ENCODE measurements at places on chromosomes 7 and 10.

DNA sequence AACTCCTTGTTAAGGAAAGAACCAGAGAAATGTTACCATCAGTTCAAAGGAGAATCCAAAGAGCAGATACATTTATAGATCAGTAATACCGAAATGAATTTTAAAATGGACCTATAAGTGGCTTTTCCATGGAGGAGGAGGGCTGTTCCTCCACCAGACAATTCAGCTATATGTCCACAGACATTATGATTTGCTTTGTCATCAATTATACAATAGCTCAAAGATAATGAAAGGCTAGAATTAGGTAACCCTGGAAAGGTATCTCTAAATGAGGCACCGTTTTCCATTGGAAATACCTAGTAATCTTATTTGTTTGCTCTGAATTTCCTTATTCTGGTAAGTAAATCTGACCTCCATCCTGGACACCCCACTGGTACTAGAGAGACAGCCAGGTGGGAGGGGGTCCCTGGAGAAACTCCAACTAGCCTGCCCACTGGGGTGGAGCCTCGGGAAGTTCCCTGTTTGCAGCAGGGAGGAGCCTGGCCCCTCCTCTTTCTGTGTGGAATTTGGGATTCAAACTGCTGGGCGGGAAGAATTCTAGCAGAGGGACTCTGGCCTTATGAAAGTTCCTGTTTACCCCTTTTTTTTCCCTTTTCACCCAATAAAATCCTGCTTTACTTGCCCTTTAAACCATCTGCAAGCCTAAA is 218.0 kb downstream of the PHF14 start:
- DNase-seq, result no peak

- DNase-seq, result no peak
Observed at GRCh38 chr10:43162604-43163003, 24.4 kb downstream of the CSGALNACT2 start.

- no peak for DNase-seq
Observed at GRCh38 chr7:85520175-85520574, 333.3 kb upstream of the SEMA3D start.

GRCh38 chr10:120559800-120560199 is 102.8 kb downstream of the PLPP4 start:
- no peak for DNase-seq

GRCh38 chr7:1638215-1638661 is 31.8 kb upstream of the ELFN1 start:
- no peak for DNase-seq

DNA sequence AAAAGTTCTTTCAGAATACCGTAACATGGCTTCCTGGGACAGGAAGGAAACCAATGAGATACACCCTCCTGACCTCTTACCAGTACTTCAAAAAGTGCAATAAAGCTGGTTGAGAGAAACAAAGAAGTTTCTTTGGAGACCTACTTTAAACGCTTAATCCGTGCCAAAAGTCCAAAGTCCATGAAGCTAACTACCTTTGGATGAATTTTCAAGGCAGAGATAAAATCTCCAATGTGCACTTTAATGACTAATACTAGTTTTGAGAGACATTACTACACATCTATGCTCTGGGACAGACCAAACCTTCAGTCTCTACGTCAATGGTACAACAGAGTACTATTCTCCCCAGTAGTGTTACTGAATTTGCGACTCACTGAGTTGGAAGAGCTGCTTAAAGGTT is 46.1 kb downstream of the UBE2H start:
- DNase-seq, result no peak

- DNase-seq, result no peak
Observed at GRCh38 chr7:7979558-7979957, 11.0 kb downstream of the GLCCI1 start.

DNA sequence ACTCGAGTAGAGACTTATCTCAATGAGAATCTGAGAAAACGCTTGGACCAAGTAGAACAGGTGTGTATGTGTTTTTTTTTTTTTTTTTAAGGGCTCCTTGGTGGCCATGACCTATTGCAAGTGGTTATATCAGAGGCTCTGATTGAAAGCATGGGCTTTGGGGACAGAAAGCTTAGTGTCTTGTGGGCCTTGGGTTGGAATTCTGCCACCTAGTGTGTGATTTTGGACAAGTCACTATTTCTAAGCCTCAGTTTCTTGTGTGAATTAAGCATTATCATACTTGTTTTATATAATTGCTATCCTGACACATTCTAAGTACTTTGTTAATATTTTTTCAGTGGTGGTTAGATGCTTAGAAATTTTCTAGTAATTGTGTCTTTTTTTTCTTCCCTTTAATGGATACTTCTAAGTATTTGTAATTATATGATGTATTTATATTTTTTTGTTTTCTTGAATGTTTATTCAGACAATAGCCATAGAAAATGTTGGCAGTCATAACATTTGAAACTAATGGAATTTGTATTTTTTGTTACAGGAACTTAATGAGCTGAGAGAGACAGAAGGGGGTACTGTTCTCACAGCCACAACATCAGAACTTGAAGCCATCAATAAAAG is 33.1 kb downstream of the SMC3 start:
- no peak for DNase-seq

GRCh38 chr10:29600821-29601220 is 34.0 kb downstream of the SVIL start:
- no peak for DNase-seq

DNA sequence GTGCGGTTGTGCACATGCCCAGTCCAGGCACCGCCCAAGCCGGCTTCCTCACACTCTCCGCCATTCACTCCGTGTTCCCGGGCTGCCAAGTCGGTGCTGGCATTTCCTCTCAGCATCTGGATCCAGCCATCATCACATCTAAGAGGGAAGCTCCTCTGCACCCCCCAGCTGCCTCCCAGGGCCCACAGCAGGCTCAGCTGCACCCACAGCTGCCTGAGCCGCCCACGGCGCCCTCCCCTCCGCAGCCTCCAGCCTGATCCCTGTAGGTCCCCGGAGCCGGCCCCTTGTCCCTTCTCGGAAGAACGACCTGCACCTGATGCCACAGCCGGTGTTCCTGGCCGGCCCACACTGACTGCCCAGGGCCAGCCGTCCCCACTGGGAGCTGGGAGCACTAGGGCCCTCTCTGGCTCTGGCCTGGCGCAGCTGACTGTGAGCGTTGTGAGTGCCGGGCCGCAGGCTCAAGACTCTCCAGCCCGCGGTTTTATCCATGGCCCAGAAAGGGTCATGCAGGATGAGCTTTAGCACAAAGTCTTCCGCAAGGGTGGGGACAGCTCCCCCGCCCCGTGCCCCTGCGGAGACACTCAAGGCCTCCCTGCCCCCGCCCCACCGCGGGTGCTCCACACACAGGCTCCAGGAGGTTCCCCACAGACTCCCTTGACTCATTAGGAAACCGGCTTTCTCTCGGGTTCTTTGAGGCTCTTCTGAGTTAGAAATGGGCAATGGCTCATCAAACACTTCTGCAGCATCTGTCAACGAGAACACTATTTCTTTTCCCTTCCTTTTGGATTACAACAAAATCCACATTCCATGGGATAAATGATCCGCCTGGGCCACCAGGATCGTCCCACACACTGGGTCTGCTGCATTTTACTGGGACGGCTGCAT is 31.2 kb downstream of the CFAP46 start:
- DNase-seq, result no peak

DNA sequence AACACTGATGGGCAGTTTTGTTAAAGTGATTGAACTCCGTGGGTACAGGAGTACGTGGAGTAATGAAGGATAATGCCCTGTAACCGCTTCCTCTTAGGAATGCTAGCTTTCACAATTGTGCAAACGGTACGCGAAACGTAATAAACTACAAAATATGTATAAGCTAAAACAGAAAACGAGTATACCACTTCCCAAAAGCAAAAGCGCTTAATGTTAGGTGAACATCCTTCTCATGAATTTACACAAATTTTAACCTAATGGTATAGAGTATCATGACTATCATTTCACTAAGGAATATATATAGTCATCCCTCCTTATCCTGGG is 395 bp upstream of the ZNF25 start:
- no peak for DNase-seq

- no peak for DNase-seq
Observed at GRCh38 chr10:2201534-2202099, 464.3 kb upstream of the ADARB2 start.

- DNase-seq, result no peak
Observed at GRCh38 chr10:103804871-103805270, 50.5 kb downstream of the SH3PXD2A start.

DNA sequence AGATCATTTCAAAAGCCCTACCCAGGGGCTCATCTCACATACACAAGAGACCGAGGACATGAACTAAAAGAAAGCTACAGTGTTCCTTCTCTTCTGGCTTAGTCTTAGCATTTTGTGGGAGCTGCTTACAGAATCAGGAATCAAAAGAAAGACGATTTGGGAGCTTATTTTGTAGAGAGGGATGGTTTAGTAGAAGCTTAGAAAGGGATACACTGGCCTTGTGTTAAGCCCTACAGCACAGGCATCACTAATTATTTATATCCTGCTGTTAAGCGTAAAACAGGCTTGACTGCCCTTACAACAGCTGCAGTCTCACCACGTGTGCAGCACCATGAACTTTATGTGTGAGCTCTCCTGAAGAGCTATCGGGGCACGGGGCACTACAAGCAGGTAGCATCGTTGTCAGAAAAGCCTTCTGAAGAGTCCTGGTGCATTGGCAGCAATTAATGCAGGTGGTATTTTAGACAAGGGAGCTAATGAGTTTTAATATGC is 798.3 kb downstream of the NXPH1 start:
- no peak for DNase-seq

- no peak for DNase-seq
Observed at GRCh38 chr7:131878777-131879176, 322.3 kb upstream of the PODXL start.

GRCh38 chr10:62424026-62424425 is 49.9 kb downstream of the ZNF365 start:
- DNase-seq, result no peak

- no peak for DNase-seq
Observed at GRCh38 chr10:12428447-12429135, 79.2 kb downstream of the CAMK1D start.

DNA sequence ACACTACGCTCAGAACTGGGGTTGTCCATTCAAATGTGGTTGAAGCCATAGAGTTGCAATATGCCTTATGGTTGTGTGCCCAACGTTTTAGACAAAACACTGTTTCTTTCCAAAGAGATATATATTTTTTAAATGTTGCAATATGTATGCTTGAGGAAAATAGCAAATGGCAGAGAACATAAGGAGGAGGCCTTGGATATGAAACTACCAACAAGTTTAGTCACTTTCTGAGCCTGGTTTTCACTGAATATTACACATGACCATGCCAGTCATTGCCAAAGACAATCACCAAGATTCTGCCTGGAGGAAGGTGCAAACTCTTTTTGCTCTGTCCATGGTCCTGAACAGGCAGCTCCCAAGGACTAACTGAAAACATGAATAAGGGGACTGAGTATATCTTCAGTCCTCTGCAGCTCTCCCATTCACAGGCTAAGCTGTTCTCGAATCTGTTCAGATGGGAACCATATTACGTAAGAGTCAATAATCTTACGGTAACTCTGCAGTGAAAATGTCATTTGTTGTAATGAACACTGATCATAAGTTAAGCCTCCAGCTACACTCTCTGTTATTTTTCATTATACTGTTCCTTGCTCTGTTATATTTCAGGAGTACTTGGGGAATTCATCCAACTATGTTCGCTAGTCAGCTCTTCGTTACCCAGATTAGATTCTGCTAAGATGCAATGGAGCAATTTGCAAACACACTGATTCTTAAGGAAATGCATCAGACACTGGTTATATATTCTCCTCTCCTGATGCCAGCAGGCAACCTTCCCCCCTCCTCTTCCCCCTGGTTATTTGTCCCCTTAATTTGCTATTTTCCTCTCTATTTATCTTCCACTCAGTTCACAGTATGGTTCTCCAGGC is 90.7 kb upstream of the C1QL3 start:
- DNase-seq, result no peak

- no peak for DNase-seq
Observed at GRCh38 chr10:1399431-1400100, 337.8 kb downstream of the ADARB2 start.

DNA sequence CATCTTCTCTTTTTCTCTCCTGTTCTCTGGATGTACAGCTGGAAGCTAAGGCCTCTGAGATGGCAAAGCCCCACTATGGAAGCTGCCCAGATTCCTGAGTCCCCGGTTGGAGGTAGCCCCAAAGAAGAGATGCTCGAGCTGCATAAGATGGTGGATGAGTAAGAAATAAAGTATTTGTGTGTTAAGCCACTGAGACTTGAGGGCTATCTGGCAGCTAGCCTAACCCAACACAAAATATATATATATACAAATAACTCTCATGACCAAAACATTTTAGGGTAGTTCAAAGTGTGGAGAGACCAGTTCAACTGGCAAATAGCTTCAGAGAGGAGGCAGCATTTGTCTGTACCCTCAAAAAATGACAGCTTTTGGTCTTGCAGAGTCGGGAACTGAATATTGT is 72.4 kb upstream of the PDE1C start:
- DNase-seq, result no peak
